ENCODE measurements at places on chromosomes 7 and 10. TPM values are rescaled to one million over a fixed set of nuclear protein-coding genes. Genes with fewer than 3 reads are reported as not detected.

The ITPRIP gene
- total RNA-seq = 23.4 TPM

The SLC39A12 gene
- not detected for total RNA-seq

The CYP2C19 gene
- not detected for total RNA-seq

The CLDN4 gene
- total RNA-seq = 6.7 TPM

The LLCFC1 gene
- total RNA-seq = not detected

The ANXA8L1 gene
- total RNA-seq = 2.7 TPM

The OR2A42 gene
- not detected for total RNA-seq

The SERPINE1 gene
- total RNA-seq = 2,020 TPM

The TMEM229A gene
- not detected for total RNA-seq

The EPHA1 gene
- not detected for total RNA-seq

The ADAM22 gene
- total RNA-seq = 0.18 TPM

The OPN1SW gene
- total RNA-seq = not detected

The CDC14C gene
- total RNA-seq = not detected

The ASAH2 gene
- 0.71 TPM for total RNA-seq

The ITIH5 gene
- not detected for total RNA-seq

The ITGB1 gene
- 1,738 TPM for total RNA-seq

The DNAJC12 gene
- total RNA-seq = 6.1 TPM

The EPO gene
- not detected for total RNA-seq

The ARHGEF35 gene
- 2.5 TPM for total RNA-seq

The CRHR2 gene
- total RNA-seq = not detected

The HOXA10 gene
- total RNA-seq = 24.8 TPM

The ZNF722 gene
- total RNA-seq = not detected

The UTF1 gene
- not detected for total RNA-seq
